SJSA1 (cell line): ENCODE measurements at places on chromosomes 1 and 21. TPM values are rescaled to one million over a fixed set of nuclear protein-coding genes. Genes with fewer than 3 reads are reported as not detected.

Gene FCAMR
- total RNA-seq: not detected in 2 replicates

DNA sequence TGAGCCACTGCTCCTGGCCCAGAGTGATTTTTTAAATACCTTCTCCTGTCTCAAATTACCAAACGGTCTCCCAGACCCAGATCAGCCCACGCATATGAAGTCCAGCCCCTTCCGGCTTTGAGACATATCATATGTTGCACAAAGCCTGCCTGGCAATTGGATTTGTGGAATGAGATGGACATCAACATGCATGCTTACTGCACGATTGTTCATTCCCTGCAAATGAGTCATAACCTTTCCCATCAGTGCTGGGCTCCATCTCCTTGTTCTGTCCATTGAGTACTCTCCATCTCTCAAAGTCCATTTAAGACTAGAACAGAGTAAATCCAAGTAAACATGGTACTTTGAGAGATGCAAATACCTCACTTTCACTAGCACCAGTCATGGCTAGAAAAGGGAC lies 612.2 kb upstream of the USP24 start:
- peak; percentile 57 for DNase-seq

DNA sequence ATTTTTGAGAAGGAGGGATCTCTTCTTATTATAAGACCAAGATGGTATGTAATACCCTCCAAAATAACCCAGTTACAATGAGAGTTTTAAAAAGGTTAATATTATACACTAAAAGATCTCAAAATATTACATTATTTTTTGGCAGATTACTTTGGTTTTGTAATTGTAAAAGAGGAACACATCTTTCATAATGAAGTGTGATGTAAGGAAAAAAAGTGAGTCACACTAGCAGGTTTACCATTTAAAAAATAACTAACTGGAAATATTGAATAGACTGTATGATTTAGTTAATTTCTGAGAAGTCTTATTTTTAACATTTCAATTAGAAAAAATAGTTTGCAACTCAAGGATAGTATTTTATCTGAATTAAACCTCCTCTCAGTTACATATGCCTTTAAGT lies 1.1 kb downstream of the F5 start:
- DNase-seq: no peak

Gene LAX1
- 0.03 TPM in 1 of 2 replicates, not detected in the other for total RNA-seq

GRCh38 chr1:182809414-182809957 lies 19.9 kb downstream of the NPL start:
- no peak for DNase-seq

Gene TMEM222
- 26.7 and 39.3 TPM in 2 replicates for total RNA-seq

GRCh38 chr1:230313453-230314141 lies 112.5 kb downstream of the PGBD5 start:
- peak; percentile 47 for DNase-seq

DNA sequence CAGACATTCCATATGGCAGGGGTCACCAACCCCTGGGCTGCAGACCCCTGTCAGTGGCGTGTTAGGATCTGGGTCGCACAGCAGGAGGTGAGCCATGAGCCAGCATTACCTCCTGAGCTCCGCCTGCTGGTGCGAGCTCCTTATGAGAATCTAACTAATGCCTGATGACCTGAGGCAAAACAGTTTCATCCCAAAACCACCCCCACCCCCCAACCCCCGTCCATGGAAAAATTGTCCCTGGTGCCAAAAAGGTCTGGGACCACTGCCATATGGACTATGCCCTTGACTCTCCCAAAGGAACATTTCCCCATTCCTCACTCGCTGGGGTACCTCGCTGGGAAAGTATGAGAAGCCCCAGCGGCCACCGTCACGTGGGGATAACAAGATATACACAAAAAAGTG lies 6.4 kb upstream of the CPT2 start:
- no peak for DNase-seq

GRCh38 chr1:79235301-79236002 lies 228.9 kb upstream of the ADGRL4 start:
- DNase-seq: no peak

Gene PTGFR
- 3.6 and 6.3 TPM in 2 replicates for total RNA-seq

Gene KCNJ9
- not detected in 2 replicates for total RNA-seq
